ENCODE measurements at places on chromosomes 3 and 15. TPM values are rescaled to one million over a fixed set of nuclear protein-coding genes. Genes with fewer than 3 reads are reported as not detected.
A peak's percentile ranks its signal among the peaks of the same experiment; 100 is the strongest.

DNA sequence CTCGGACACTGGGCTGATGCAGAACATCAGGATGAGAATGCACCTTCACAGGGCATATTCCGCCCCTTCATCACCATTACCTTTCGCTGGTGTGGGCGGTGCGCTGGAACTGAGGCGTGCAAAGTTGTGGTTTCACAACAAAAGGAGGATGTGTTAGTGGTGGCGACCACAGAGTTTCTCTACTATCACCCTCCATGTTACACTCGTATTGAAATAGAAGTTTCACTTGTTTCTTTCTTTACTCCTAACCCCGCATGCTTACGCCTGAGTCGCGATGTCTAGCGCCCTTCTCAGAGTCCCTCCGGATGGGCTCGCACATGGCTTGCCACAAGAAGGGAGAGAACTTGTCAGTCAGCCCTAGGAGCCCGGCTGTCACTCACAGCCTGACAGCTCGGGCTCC, 148.7 kb downstream of the GABRB3 start:
- no peak for DNase-seq

- peak; percentile 90 for DNase-seq
Observed at GRCh38 chr3:58535531-58536500, 1.2 kb downstream of the ACOX2 start.

DNA sequence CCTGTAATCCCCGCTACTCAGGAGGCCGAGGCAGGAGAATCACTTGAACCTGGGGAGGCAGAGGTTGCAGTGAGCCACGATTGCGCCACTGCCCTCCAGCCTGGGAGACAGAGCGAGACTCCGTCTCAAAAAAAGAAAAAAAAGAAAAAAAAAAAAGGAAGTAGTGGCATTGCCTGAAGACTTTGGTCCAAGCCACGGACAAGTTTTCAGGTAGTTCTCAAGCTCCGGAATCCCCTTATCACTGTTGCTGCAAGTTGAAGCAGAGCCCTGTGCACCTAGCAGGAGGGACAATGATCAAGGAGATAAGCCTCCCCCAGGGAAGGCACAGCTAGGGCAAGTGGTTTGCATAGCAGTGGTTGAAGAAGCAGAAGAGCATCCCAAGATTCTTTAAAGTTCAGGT, 97.6 kb downstream of the MEX3B start:
- no peak for DNase-seq

- DNase-seq, result no peak
Observed at GRCh38 chr3:191253089-191253799, 54.2 kb downstream of the OSTN start.

DNA sequence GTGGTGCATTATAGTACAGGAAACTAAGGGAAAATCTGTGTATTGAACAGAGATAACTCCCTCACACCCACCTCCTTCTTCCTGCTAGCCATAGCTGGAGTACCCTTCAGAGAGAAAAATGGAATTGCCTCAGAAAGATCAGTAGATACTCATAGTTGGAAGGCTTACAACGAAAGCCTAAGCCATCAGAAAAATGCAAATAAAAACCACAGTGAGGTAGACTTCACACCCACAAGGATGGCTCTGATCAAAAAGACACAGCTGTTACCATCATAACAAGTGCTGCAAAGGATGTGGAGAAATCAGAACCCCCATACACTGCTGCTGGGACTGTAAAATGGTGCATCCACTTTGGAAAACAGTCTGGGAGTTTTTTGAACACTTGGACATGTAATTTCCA, 7.4 kb upstream of the DLG1 start:
- no peak for DNase-seq

GRCh38 chr3:76177610-76178009, 392.3 kb upstream of the ZNF717 start:
- DNase-seq, result no peak

- no peak for DNase-seq
Observed at GRCh38 chr3:177451301-177451750, 254.0 kb upstream of the TBL1XR1 start.

CCDC33 gene
- not detected for total RNA-seq

TMCC1 gene
- 35.7 TPM for total RNA-seq
